ENCODE measurements at places on chromosomes 1 and 21.

- peak; percentile 84 for DNase-seq
Measured at GRCh38 chr1:48093696-48094528, 96.7 kb upstream of the TRABD2B start.

DNA sequence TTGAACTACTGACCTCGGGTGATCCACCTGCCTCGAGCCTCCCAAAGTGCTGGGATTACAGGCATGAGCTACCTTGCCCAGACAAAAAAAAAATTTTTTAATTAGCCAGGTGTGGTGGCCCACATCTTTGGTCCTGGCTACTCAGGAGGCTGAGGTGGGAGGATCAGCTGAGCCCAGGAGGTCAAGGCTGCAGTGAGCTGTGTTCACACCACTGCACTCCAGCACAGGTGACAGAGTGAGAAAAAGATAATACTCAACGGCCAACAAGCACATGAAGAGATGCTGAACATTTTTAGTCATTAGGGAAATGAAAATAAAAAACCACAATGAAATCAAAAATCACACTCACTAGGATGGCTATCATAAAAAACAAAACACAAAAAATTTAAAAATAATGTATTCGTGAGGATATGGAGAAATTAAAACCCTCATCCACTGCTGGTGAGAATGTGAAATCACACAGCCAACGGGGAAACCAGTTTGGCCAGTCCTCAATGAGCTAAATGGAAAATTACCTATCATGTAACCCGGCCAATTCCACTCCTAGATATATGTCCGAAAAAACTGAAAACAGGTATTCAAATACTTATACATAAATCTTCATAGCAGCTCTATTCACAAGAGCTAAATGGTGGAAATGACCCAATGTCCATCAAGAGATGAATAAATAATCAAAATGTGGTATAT is 41.2 kb downstream of the ENAH start:
- no peak for DNase-seq

- DNase-seq: no peak
Measured at GRCh38 chr21:40383951-40384350, 463.0 kb downstream of the DSCAM start.

- DNase-seq: no peak
Measured at GRCh38 chr1:205961991-205962820, 18.9 kb upstream of the SLC26A9 start.

DNA sequence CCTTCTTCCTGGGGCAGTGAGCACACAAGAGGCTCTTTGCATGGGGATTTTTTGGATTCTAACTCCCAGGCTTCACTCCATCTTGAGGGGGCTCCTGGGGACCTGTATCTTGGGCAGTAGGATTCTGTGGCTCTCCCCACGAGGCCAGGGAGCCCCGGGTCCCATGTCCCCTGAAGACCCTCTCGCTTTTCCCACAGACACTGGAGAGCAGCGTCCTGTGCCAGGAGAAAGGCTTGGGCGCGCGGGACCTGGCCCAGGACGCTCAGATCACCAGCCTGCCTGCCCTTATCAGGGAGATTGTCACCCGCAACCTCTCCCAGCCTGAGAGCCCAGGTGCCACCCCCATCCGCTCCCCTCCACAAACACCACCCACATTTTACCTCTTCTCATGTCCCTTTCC is 735 bp downstream of the CROCC start:
- DNase-seq: no peak

- no peak for DNase-seq
Measured at GRCh38 chr21:36073181-36073580, 3.4 kb downstream of the CBR1 start.

- DNase-seq: no peak
Measured at GRCh38 chr1:245378311-245378722, 223.5 kb downstream of the KIF26B start.

GRCh38 chr21:45318556-45319404 is 31.1 kb upstream of the POFUT2 start:
- no peak for DNase-seq

- DNase-seq: no peak
Measured at GRCh38 chr1:93775224-93775623, 93.6 kb upstream of the BCAR3 start.

- no peak for DNase-seq
Measured at GRCh38 chr1:221940631-221941030, 198.7 kb upstream of the DUSP10 start.

DNA sequence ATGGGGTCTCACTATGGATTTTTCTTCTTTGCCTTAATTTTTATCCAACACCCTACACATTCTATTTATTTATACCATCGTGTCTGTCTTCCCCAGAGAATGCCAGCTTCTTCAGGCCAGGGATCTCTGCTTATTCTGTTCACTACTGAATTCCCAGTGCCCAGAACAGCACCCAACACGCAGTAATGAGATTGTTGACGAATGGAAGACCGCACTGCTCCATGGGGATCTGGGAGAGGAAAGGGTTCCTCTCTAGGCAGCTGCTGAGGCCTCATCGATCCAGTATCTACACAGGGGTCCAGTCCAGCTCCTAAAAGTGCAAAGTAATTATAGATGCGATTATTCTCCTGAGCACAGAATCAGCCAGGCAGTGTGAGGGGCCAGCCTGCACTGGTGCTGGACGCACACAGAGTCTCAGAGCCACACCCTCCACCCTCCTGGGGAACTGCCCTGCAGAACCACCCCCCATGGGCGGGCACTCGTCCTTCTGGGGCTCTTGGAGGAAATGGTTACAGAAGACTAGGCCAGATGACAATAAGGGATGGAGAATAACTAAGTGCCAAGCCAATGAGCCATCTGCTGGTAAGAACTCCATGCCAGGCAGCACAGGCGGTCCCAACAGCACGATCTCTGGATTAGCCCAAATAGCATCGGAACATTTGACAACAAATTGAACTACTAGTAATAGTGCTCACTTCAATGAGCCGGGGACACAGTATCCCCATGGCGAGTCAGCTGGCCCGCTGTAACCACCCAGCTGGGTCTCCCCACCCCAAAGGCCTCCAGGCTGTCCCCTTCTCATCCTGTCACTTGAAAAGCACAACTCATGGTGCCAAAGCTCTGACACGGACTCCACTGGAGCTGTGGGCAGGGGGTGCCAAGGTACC is 1.7 kb upstream of the PDE9A start:
- DNase-seq: no peak

DNA sequence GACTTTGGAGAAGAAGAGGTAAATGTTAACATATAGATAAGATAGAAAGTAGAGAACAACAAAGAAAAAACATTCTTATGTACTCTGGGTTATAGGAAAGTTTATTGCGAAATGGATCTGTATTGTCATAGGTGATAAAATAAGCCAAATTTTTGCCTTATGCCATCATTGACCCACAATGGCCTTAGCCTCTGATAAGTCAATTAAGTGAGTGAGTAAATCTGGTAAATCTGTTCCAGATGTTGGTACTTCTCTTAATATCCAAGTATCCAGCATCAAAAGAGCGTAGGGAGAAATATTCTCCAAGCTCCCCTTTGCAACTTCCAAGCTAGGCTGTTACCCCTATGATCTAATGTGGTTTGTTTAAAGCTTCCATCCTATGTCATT is 38.3 kb upstream of the CLCA4 start:
- DNase-seq: no peak

DNA sequence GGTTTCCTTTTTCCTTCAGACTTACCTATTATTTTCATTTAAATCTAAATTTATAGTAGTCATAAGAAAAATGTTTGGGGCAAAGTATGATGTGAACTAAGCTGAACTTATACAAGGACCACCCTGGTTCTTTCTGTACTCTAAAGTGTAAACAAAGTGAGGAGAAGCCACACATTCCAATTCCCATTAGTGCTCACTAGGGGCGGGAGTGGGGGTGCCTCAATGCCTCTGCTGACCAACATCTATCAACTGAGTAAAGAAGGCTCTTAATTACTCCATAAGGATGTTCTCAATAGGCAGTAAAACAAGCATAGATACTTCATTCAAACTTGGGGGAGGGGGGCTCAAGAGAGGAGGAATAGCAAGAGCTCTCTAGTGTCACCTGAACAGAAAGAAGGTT is 151.7 kb downstream of the CDC42BPA start:
- no peak for DNase-seq

- DNase-seq: no peak
Measured at GRCh38 chr1:183983371-183984105, 54.0 kb downstream of the COLGALT2 start.

DNA sequence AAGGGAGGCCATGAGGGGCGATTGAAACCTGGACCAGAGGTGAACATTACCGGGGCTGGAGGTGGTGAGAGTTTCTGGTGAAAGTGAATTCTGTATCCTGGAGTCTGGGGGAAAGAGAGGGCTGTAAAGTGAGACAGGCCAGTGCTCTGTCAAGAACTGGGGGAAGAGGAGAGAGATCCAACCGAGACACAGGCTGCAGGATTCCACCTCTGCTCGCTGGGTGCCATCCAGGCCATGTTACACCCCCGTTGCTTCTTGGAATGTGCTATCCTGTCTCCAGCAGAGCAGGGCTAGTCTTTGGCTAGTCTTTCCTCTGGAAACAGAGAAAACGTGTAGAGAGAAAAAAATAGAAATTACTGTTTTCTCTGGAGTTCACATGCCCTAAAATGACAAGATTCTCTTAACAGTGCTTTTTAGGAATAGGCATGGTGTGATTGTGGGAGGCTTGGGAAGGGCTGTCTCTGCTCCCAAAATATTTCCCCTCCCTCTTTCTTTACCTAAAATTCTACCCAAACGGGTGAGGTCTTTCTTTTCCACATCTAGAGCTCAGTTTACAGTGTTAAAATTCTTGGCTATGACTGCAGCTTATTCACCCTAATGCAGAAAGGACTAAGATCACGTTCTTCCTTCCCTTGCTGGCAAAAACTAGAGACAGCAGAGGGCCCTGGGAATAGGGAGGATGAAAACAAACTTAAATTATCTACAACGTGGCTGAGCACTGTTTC is 16.5 kb upstream of the OVAAL start:
- no peak for DNase-seq

DNA sequence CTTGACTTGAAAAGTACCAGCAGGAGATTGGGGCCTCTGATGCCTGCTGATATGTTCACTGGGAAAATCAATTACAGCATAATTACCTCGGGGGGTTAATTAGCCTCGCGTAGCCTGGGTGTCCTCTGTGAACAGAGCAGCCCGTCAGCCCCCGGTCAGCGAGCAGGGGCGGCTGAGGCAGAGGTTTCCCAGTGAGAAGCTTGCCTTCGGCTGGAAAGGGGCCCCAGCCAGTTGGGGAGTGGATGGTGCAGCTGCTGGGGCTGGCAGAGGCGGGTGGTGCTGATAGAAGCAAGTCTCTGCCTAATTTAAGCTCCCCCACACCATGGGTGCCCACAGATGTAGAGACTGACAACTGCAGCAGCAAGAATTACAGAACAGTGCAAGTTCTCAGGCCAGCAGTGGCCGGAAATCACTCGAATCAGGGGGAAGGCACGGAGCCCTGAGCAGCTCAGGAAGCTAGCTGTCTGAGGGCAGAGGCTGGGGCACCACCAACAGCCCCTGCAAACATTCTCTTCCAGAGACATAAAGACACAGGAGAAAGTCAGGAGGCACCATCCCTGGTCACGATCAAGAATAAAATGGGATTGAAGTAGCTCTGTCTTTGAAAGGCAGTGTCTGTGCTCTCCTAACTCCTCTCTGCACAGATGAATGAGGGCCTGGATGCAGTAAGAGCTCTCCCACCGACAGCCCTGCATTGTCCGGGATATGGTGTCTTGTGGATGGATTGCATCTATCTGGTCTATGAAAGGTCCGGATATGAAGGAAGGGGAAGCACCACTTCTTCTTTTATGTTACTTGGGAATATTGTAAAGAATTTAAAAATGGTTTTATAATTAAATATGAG is 166.5 kb upstream of the CD34 start:
- DNase-seq: peak; percentile 13

DNA sequence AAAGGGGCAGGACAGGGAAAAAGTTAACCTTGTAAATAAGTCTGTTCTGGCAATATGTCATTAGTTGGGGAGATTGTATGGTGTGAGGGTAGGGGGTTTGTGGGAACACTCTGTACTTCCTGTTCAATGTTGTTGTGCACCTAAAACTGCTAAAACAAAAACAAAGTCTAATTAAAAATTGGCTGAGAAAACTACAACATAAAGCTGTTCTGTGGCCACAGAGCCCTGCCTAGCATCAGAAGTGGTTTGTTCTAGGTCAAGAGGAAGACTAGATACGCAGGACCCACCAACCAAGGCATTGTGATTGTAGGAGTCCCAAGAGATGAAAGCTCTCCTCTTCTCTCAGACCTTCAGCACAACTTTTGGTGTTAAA is 81.0 kb upstream of the LRRC8D start:
- DNase-seq: no peak

- no peak for DNase-seq
Measured at GRCh38 chr21:15761507-15762100, 31.8 kb downstream of the USP25 start.

- no peak for DNase-seq
Measured at GRCh38 chr1:30732277-30732996, 9.1 kb upstream of the MATN1 start.

GRCh38 chr1:235262539-235262938 is 65.4 kb downstream of the ARID4B start:
- no peak for DNase-seq

GRCh38 chr1:216090556-216090955 is 332.7 kb downstream of the USH2A start:
- DNase-seq: peak; percentile 11

- no peak for DNase-seq
Measured at GRCh38 chr1:234139966-234140365, 233.3 kb upstream of the COA6 start.

- DNase-seq: no peak
Measured at GRCh38 chr1:47782414-47783166, 214.6 kb downstream of the TRABD2B start.

- DNase-seq: no peak
Measured at GRCh38 chr1:60989749-60990713, 92.3 kb upstream of the NFIA start.

- peak; percentile 81 for DNase-seq
Measured at GRCh38 chr1:65687428-65688214, 105.1 kb upstream of the PDE4B start.

GRCh38 chr1:17979815-17980214 is 127.8 kb upstream of the IGSF21 start:
- DNase-seq: peak; percentile 95

DNA sequence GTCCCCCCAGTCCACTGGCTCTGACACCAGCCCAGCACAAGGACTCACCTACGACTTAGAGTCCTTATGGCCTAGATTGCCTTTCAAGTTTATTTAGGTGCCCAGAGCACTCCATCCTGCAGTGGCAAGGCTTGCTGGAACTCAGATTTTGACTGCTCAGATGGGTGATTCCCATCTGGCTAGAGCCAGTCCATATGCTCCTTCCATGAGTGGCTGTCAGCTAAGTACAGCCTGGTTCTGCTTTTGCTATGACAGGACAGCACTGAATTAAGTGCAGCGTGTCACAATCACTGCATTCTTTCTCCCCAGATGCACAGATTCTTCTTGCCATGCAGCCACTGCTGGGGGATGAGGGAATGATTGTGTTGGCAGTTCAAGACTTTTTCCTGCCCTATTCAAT is 43.8 kb downstream of the GPR52 start:
- no peak for DNase-seq

DNA sequence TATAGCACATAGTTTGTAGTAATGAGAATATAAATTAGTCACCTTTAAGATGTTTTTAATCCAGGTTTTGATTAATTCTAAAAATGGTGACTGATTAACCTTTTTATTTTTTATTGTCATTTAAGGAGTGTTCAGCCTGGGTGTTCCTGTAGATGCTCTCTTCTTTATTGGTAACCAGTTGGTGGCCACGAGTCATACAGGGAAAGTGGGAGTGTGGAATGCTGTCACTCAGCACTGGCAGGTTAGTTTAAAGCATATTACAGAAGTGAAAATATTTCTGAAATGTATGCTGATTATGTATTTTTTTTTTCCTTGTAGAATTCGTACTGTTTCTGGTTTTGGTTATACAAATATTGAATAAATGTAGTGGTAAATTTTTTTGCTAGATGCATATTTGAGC is 28.1 kb downstream of the KCTD3 start:
- DNase-seq: no peak

- DNase-seq: no peak
Measured at GRCh38 chr1:93851327-93851712, 27.7 kb downstream of the DNTTIP2 start.
